ENCODE measurements at places on chromosomes 6 and 20.

GRCh38 chr20:21571841-21572690, 58.2 kb upstream of the NKX2-2 start:
- DNase-seq, result no peak

- no peak for DNase-seq
Measured at GRCh38 chr6:111972745-111973117, 81.2 kb upstream of the CCN6 start.

DNA sequence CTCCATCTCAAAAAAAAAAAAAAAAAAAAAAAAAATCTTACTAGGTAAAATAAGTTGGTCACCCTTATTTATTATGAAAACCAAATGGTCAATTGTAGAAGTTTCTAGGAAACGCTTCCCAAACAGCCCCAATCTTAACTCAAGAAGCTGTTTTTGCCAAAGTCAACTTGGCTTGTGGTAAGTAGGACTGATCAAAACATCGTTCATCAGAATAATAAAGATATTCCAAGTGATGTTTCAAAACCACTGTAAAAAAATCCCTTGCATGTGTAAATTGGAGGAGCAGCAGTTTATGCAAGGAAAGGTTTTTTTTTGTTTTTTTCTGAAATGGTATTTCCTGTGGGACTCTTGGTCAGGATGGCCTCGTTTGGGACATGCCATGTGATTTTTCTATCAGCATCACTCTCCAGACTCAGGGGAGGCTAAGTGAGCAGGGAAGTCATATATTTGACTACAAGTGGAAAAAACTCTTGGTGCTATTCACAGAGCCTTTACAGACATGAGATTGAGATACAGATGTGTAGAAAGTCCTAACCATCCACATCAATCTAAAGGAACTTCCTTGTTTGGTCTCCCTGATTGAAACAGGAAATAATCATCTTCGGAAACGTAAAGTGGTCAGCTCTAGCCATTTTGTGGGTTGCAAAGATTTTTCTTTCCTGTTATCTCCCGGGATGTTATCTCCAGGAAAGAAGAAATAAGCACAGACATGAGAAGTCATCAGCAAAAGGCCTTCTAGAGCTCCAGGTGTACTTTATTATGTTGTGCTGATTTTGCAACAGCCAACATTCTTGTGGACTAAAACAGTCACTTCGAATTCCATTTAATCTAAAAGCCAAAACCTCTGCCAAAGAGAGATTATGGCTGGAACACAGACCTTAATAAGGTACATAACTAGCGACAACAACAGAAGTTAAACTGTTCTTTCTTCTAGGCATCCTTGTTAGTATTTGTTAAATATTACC, 177.8 kb downstream of the EDN1 start:
- DNase-seq, result no peak

GRCh38 chr6:27168108-27168507, 79.4 kb upstream of the PRSS16 start:
- DNase-seq, result no peak

DNA sequence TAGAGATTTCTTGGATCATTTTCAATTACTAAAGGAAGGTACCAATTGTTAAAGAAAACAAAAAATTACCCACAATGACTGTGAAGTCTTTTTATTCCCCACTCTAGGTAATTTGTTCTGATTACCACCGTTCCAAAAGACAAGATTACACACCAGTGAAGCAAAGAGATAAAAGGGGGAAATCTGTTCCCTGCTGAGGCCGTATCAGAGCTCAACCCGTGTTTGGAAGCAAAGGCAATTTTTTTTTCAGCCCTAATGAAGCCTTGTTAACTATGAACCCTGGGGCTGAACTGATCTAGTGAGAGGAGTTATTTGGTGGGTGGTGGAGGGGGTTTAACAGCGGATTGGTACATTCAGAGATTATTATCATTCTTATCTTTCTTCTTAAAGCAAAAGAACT, 128.5 kb downstream of the ALDH8A1 start:
- DNase-seq, result no peak

GRCh38 chr6:113104541-113104940, 752.6 kb upstream of the MARCKS start:
- DNase-seq, result no peak

DNA sequence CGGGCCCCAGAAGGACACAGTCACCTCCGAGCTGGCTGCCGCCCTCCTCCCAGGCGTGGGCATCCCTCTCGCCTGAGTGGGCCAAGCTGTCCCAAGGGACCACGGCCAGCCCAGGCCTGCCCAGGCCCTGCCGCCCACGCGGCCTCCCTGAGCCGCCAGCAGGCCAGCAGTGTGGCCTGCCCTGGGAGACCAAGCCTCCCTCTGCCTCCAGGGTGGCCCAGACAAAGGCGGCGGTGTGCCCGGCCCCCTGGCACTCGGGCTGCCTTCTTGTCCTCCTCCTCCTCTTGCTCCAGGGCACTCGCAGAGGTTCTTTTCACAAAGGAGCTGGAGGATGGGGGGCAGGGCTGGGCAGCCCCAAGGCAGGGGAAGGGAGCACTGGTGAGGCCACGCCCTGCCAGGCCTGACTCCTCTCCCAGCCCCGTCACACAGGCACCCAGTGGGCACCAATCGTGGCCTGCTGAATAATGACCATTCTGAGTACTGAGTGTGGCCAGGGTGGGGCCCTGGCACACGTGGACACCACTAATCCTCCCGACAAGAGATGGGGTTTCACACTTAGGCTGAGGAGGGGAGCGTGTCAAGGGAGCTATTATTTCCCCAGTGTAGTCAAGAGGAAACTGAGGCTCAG, 25.3 kb downstream of the NOL4L start:
- no peak for DNase-seq

GRCh38 chr20:57389695-57390603, 1.2 kb upstream of the RBM38 start:
- DNase-seq, result no peak

DNA sequence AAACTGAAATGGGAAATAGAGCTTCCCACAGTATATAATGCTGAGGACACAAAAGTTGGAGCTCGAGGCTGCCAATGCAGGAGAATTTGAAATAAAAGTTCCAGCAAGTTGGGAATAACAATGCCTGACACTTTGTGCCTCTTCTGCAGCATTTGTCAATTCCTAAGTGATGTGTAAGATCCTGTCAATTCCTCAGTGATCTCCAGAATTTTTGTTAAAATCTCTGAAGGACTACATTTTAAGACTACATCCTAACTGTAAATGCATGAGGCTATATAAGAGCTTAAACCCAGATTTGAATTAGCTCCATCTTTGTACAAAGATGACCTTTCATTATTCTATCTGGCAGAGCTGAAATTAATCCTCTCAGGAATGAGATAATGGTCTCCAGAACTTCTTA, 208.2 kb downstream of the COL12A1 start:
- no peak for DNase-seq

DNA sequence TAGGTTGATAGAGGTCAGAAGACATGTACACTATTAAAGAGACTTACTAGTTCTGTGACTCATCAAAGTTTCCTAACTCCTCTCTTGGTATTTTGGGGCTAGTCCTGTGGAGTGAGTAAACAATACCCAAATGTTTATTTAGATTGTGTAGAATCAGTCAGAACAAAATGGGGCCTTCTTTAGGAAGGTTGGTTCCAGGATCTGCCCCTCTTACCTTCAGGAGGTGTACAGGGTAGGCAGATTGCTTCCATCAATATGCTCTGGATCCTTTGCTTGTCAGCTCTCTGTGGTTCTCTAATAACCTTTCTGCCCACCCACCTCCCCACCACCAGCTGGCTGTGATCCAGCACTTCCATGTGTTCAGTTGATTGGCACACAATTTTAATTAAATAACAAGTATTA, 107.0 kb downstream of the POPDC3 start:
- no peak for DNase-seq

DNA sequence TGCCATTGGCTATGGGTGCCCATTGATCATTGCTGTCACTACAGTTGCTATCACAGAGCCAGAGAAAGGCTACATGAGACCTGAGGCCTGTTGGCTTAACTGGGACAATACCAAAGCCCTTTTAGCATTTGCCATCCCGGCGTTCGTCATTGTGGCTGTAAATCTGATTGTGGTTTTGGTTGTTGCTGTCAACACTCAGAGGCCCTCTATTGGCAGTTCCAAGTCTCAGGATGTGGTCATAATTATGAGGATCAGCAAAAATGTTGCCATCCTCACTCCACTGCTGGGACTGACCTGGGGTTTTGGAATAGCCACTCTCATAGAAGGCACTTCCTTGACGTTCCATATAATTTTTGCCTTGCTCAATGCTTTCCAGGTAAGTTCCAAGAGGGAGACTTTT, 16.4 kb downstream of the ADGRF4 start:
- no peak for DNase-seq

DNA sequence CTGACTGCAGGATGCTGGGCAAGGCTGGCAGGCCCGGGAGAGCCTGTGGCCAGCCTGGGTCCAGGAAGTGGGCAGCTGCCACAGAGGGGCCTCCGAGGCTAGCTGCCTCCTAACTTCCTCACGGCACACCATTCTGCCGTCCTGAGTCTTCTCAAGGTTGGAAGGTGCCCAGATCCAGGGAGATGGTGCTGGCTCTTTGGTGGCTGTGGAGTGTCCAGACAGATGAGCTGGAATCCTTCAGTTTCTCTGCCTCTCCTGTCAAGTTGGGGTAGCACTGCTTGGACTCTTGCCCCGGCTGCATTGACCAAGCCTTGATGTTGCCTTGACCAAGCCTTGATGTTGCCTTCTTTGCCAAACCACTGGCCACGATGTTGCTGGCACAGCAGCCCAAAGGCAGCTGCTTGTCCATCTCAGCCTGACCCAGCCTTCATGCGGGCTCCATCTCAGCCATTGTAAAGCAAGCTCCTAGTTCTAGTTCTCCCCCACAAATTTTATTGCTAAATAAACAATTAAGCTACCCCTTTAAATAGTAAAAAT, 75.1 kb upstream of the AFDN start:
- DNase-seq, result no peak

DNA sequence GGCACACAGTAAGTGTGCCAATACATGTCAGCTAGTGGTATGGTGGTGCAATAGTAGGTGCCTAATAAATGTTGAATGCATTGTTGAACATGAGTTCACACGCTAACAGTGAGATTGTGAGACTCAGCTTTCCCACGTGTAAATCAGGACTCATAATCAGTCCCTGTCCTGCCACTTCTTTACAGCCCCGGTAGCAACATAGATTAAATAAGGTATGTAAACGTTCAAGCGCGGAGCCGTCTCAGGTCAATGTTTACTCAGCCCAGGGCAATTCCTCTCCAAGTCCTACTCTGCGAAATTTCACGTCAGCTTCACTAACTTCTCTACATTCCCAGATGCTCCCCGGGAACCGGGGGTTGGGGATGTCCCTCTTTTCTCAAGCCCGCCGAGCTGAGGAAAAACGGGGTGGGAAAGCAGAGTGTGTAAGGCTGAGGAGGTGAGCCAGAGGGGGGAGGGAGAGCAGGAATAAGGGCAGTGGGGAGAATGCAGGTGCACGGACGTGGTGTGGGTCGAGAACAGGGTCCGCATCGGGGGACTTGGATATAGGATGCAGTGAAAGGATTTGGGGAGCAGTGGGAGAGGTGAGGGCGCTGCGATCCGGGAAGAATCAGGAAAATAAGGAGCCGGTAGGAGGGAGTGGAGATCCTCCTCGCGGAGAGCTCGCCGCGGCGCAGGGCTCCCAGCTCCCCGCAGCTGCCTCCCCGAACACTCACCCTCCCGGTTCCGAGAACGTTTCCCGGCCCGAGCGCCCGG, 544 bp upstream of the TP53INP2 start:
- no peak for DNase-seq

GRCh38 chr6:63887002-63887751, 251.6 kb downstream of the PHF3 start:
- DNase-seq, result no peak

GRCh38 chr6:56729719-56730118, 87.0 kb upstream of the DST start:
- no peak for DNase-seq

DNA sequence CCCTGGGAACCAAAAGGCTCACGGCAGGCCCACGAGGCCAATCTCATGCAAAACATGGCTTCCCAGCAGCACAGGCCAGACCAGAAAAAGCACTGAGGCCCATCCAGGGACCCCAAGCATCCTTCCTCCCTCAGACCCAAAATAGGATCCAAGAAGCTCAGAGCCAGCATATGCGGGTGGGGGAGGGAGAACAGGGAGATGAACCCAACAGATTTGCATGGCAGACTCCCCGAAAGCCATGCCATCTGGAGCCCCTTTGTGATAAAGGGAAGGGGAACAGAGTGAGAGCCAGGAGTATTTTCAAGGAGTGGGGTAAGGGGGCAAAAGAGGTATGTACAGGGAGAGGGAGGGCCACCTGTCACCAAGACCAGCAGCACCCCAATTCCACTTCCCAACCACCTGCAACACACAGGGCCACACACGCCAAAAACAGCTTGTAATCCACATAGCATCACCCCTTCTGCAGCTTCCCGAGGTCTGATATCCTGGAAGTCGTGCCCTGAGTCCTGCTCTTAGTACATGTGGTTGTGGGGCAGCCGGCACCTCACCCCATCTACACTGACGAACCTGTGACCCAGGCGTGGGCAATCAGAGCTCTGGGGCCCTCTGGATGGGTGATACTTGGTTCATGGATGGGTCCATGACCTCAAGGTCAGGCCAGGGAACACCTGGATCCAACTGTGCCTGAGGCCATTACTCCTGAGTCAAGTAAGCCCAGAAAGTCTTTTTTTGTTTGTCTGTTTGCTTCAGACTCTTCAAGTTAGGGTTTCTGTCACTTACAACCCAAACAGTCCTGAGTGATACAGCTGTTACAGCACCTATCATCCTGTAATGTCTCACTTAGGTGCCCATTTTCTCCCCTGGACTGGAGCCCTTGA, 24.4 kb downstream of the PREX1 start:
- no peak for DNase-seq

DNA sequence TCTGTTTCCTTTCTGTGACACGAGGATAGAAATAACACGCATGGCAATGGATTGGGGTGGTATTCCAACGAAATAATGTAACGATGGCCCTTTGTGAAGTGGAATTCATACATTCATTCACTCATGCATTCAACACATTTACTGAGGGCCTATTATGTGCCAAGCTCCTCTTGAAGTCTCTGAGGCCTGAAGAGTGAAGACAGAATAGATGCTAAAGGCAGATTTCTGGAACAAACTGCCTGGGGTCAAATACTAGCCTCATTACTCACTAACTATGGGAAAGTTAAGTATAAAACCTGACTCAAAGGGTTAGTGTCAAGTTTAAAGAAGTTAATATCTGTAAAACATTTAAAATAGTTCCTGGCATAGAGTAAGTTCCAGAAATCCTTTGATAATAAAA, 279.6 kb upstream of the SULF2 start:
- no peak for DNase-seq

DNA sequence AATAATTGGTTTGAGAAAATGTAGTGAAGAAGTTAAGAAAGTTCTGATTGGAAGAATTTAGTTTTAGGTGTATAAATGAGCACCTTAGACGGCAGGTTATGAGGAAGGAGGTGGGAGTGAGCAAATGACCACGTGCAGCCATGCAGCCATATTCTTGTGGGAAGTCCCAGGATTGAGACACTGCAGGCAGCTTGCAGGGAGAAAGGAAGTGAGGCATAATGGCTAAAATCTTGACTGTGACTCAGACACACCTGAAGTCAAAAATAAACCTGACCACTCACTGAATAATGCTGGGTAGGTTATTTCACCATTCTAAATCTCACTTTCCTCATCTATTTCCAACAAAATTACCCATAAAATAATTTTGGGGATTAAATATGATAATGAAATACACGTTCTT, 16.6 kb downstream of the DSE start:
- DNase-seq, result no peak
